ENCODE measurements at places on chromosomes 3 and 15.

DNA sequence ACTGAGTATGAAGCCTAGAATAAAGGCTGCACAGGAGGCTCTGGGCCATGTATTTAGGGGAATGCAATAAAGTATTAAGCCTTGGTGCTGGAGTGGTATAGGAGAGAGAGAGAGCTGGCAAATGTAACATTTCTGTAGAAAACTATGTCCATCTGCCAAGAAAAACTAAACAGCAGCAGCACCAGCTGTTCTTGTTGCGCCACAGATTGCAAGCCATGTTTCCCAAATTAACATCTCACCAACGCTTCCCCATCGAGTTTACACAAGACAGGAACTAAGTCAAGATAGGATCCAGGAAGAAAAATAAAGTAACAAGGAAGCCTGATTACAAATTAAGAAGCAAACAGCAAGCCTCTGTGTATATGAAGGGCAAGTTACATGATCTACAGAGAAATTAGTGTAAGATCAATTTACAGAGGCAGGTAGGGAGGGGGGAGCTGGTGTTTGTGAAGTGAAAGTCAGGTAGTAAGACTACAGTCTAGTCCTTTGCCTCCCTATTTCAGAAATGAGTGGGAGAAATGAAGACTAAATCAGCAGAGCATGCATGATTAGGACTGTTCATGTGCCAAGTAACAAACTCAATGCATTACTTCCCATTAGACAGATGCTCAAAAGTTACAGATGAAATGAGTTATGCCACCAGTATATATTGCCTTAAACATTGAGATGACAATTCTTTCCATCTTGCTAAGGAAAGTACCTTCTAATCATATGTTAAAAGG, 900.5 kb downstream of the EPHA3 start:
- no peak for DNase-seq

GRCh38 chr3:57078635-57079473, 18.4 kb downstream of the SPATA12 start:
- DNase-seq: no peak

DNA sequence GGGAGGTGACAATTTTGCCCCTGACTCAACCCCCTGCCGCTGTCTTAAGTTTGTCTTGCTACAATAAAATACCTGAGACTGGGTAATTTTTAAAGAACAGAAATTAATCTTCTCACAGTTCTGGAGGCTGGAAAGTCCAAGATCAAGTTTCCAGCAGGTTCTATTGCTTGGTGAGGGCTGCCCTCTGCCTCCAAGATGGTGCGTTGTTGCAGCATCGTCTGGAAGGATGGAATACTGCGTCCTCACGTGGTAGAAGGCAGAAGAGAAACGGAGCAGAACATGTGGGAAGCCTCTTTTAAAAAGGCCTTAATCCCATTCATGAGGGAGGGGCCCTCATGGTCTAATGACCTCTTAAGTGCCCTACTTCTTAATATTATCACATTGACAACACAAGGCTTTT, 87.3 kb upstream of the SNTN start:
- DNase-seq: no peak

- DNase-seq: no peak
Measured at GRCh38 chr3:73832426-73832825, 207.7 kb upstream of the PDZRN3 start.

DNA sequence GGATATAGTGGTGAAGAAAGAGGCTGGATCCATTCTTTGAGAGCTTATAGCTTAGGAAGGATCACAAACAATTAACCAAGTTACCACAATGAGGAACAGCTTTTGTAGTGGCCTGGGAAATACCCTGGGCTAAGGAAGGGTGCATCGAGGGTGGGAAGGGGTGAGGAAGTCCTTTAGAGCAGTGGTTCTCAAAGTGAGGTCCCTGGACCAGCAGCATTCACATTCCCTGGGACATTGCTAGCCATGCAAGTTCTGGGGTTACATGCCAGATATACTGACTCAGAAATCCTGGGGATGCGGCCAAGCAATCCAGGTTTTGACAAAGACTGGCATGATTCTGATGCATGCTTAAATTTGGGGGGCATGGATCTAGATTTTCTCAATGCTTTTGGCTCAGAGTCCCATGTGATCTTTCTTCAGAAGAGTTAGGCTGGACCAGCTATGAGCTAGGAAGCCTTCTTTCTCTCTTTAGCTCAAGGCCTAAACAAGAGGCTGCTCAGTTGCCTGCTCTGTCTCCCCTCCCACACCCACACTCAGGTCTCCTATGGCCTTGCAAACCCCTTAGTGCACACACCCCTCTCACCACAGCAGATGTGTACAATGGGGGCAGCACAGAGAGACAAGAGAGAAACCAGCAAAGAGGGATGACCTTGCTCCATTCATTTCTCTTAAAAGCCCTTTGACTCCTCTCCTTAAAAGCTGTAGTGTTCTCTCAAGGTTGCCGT, 1.8 kb upstream of the CCR1 start:
- no peak for DNase-seq

DNA sequence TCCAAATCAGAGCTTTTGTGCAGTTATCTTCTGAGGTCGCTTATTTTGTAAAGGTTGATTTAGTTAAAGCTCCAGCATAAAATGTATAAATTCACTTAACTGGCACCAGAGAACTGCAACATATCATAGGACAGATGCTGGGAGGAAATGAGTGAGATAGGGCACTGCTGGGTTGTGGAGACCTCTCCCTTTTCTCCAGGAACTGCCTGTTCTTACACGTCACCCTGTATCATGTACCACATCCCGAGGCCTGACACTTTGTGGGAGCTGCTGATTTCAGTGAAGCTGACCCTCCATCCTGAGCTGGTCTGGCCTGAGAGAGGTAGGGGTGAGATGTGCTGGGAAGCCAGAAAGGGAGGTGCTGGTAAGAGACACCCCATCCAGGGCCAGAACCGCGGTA, 213.8 kb upstream of the FEZF2 start:
- DNase-seq: no peak

DNA sequence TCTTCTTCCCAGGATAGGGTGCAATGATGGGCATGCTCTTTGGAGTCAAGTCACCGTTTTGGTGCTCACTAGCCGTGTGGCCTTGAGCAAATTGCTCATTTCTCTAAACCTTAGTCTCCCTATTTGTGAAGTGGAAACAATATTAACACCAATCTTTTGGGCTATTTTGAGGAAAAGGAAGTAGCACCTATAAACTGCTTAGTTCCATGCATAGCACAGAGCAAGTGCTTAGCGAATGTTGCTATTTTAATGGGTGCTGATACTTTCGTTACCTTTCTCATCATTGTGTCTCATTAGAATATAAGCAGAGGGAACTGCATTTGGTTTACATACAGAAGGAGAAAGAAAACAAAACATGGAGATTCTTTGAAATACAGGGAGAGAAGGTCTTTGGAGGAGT, 66.1 kb downstream of the BOC start:
- DNase-seq: no peak

GRCh38 chr3:174951498-174952005, 92.4 kb downstream of the NAALADL2 start:
- no peak for DNase-seq

DNA sequence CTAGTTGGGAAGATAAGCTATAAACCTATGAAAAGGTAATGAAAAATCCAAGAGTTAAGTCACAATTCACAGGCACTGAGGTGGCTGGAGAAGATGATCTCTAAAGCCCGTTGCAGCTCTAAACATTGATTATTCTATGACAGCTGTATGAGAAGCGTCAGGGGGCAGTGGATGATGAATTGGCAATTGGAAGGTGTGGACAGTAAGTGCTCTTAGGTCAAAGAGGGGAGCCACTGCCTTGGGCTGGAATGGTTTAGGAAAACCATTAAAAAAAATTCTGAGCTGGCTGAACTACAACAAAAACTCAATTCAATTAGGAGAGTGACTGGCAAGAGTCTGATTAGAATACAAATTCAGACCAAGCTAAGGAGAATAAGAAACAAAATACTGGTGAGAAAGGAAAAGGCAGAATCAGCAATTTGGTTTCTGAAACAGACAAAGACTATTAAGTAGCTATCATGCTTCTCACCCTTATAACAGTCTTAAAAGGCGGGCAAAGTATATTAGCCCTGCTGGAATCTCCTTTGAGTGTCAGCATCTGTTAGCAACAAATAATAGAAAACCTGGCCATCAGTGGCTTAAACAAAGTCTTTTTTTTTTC, 8.8 kb upstream of the NMD3 start:
- no peak for DNase-seq

DNA sequence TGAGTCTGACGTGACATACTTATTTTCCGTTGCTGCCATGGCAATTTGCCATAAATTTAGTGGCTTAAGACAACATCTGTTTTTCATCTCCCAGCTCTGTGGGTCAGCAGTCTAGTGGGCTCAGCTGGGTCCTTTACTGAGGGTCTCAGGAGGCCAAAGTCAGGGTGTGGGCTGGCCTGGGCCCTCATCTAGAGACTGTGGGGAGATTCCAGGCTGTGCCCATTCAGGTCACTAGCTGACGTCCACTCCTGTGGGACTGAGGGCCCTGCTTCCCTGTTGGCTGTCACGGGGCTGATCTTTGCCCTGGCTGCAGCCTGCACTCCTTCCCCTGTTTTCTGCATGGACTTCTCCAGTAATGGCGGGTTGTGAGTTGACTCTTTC, 19.1 kb downstream of the FGD5 start:
- no peak for DNase-seq

GRCh38 chr15:71780115-71780976, 30.0 kb upstream of the NR2E3 start:
- DNase-seq: peak; percentile 18

DNA sequence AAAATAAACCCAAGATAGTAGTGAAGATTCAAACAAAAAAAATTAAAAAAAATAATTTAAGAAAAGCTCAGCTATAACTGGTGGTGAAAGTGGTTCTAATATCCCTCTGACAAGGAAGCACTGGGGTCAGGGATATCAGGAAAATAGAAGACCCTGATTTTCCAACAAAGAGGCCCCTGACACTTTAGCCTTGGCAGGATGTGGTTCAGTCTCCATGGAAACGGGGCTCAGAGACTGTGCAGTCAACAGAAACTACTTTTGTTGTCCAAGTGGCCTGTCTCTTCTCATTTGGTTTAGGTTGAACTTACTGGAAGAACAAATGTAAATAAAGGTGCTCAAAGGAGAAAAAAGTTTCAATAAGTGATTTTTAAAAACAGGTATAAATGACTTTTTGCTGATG, 27.2 kb downstream of the INTS14 start:
- DNase-seq: no peak

- no peak for DNase-seq
Measured at GRCh38 chr3:71322154-71322553, 261.4 kb downstream of the FOXP1 start.

- no peak for DNase-seq
Measured at GRCh38 chr15:37733628-37734027, 200.8 kb upstream of the TMCO5A start.

- no peak for DNase-seq
Measured at GRCh38 chr15:83107841-83108181, 366 bp downstream of the TM6SF1 start.

DNA sequence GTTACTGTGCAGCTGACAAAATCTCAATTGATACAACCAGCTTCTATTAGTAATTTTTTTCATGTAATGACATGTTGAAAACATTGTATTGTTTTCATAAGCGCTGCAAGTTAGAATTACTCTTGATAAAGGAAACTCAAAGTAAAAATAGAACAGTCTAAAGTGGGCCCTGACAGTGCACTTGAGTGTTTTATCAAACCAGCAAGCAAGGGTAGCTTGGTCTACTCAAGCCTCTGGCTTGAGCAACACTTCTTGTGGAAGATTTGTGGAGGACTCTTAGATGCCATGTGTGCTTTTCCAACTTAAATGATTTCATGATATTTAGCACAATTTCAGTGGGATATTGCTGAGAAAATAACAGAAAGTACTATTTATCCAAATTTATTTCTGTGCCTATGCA, 575.7 kb upstream of the ZNF717 start:
- no peak for DNase-seq
